ENCODE measurements at places on chromosomes 7 and 10.

DNA sequence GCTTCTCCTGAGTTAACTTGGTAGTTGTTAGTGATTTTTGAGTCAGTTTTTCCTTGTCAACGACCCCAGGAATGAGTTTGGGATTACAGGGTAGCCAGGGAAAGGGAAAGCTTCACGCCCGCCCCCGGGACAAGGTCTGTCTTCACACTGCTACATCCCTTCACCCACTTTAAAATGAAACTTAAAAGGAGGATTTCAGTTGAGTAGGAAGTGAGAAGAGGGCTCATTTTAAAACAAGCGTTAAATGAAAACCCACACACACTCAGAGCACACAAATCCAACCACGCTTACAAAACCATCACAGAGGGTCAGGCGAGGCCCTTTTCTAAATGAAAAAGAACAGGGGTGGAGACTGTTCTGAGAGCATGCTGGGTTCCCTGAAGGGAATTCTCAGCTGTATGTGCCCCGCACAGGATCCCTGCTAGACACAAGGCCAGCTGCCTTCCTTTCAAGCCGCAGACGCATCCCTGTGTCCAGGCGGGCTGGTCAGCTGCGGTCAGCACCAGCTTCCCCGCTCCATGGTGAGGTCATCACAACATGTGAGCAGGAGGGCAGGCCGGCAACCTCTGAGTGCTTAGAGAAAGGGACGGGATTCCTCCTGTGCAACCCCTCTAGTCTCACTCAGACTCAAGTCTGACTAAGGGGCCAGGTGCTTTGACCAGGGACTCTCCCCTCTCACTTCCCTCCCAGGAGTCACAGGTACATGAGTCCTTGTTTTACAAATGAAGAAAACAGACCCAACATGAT lies 111.8 kb downstream of the EGFR start:
- DNase-seq: peak; percentile 92

DNA sequence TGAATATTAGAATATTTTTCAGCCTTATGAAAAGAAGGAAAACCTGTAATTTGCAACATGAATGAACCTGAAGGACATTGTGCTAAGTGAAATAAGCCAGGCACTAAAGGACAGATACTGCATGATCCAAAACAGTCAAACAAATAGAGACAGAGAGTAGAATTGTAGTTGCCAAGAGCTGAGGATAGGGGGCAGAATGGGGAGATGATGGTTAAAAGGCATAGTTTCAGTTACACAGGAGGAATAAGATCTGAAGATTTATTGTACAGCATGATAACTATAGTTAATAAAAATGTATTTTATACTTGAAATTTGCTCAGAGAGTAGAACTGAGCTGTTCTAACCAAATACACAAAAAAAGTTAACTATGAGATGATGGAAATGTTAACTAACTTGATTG lies 149.0 kb upstream of the TMEM106B start:
- DNase-seq: no peak

DNA sequence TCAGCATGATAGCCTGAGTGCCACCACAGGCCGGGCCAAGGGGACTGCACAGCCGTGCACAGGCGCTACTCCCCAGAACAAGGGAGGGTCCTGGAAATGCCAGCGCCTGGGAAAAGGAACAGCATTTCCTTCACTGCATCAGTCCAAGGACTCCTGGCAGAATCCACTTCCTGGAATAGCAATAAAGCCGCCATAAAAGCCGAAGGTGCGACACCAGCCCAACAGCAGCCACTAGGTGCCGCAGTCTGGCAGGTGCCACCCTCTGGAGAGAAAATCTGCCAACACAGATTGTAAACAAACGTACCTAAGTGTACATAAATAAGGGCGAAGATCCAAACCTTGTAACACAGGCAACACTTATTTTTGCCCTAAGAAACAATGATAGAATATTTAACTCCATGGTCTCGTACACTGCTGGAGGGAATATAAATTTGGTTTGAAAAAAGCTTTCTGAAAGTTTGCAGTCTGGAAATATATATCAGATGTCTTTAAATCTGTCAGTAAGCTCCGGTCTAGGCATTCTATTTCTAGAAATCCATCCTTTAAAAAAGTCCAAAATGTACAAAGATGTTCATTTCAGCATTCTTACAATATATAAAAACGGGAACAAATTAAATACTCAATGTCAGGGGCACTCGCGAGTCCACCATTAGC lies 22.2 kb downstream of the VOPP1 start:
- DNase-seq: no peak

- peak; percentile 64 for DNase-seq
These were observed 449.9 kb upstream of the ANKRD30A start for GRCh38 chr10:36675458-36675880.

DNA sequence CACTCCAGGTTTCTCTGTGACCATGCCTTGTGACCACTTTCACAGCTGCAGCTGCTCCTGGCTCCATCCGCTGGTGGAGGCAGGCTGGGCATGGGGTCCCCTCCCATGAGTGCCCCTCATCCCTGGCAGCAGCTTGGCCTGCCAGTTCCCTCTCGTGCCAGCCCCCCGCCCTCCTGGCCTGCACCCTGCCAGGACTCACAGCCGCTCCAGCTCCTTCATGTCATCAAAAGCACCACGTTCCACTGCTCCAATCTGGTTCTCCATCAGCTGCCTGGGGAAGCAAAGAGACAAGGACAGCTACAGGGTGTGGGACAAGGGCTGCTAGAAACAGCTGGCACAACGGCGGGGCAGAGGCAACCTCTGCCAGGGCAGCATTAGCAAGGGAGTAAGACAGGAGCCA lies 22.6 kb downstream of the SLIT1 start:
- no peak for DNase-seq

- no peak for DNase-seq
These were observed 70.4 kb upstream of the HECTD2 start for GRCh38 chr10:91339729-91340128.

- peak; percentile 97 for DNase-seq
These were observed 139.3 kb upstream of the KLF6 start for GRCh38 chr10:3924344-3924743.

DNA sequence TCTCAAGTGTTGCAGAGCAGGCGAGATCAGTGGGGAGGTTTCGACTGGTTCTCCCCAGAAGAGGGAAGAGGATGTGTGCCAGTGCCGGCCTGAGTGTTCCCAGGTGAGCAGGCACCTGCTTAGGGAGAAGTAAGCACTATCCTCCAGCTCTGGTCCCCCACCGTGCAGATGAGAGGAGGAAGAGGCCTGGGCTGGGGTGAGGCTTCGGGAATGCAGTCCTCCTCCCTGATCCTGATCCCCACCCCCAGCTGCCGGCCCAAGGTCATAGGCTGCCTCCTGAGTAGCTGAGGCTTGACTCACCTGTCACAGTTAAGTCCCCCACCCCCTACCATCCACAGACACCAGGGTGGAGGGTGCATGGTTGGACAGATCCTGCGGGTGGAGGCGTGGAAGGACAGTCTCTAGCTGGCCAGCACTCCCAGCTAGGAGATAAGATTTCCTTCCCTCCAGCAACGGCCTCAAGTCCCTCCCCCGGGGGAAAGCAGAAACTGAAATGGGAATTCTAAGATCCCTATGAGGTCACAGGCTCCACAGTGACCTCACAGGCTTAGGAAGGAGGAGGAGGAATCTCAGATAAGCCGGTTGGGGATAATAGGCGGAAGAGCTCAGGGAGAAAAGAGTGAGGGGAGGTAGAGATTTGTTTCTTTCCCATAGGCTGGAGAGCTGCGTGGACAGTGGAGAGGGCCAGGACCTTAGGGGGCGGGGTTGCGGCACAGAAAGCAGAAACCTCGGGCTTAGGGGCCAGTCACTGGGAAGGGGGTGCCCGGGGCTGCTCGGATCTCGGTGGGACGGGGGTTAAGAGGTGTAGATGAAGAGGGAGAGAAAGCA lies 1.0 kb downstream of the LRCH4 start:
- DNase-seq: peak; percentile 91

DNA sequence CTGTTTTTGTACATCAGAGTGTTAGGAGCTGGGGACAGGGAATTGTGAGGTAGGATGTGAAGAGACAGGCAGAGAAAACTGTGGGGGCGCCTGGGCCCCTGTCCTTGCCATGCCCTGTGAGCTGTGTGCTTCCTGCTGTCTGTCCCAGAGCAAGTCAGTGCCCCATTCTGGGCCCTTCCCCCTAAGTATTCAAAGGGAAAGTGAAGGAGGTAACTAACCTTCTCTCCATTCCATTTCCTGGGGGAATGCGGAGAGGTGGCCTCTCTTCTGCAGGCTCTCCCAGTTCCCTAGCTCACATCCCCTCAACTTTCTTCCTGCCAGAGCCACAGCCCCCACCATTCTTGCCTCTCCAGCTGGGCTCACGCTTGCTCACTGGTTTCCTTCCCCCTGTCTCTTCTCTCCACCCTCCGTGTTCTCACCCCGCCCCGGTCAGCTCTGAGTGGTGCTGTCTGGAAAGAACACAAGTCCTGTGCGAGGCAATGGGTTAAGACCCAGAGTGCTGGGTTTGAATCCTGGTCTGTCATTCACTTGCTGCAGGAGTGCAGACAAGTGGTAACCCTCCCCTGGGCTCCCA lies 9.7 kb upstream of the VSIR start:
- DNase-seq: no peak

- DNase-seq: peak; percentile 79
These were observed at the start of gene ARHGAP12 for GRCh38 chr10:31928549-31929260. Gene ARHGAP12 (minus strand): TSS chr10:31928831. CDS start chr10:31908855, 19,976 bp downstream.

DNA sequence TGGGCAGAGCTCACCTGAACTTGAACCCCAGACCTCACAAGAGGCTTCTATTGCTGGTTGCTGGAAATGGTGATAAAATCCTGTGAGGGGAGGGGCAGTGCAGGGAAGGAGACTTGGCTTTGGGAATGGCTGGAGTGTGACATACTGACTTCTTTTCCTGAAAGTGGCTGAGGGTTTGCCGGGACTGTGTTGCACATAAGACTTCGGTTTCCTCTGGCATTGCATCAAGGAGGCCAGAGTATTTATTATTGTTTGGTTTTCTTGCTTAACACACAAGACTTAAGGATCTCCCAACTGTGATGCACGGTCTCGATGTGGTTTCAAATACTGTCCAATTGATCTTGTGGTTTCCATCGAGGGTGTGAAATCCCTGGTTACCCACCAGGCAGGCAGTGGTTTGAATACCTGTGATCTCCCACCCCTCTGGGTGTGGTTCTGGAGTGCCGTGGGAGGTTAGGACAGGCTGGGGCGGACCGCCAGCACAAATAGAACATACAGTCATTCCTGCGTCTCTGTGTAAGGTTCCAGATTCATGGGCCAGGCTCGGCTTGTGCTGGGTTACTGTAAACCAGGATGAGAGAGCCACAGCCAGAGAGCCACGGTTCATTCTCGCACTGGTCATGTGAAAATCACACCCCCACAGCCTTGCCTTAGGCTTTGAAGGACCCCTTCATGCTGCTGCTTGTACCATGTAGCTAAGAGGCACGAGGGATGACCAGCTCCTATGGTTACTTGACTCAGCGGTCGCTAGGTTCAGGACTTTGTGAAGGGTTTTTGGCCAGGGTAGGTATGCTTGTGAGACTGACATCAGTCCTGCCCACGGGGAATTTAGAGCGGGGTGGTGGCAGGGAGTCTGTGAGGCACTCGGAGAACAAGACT lies 39.2 kb downstream of the WBP1L start:
- peak; percentile 24 for DNase-seq

- DNase-seq: no peak
These were observed 32.2 kb upstream of the MCU start for GRCh38 chr10:72659694-72660093.
